ENCODE measurements at places on chromosomes 12 and 14.
A peak's percentile ranks its signal among the peaks of the same experiment; 100 is the strongest.

- no peak for DNase-seq
- H3K36me3 ChIP-seq, result no peaks in the 10 kb centered on the region
- no peaks in the 10 kb centered on the region for H3K4me1 ChIP-seq
- no peak overlapping the region for H3K27ac ChIP-seq
Observed at GRCh38 chr12:65607401-65607841, 216.9 kb upstream of the HMGA2 start.

DNA sequence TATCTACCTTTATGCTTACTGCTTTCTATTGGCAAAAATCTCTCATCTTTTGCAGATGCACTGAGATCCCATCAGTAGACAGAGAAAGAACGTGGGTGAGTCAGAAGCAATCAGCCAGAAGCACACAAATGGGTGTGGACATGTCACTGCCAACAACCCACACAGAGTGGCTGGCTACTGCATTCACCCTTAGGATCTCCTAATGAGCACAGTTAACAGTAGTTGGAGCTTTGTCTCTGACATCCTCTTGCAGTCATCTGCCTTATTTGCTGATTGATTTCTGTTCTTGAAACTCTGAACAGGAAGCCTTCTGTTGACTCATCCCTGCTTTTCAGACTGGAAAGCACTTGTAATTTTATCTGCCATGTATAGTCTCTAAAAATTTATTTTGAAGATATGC, 117.2 kb downstream of the RGS6 start:
- H3K36me3 ChIP-seq, result no peaks in the 10 kb centered on the region
- no peak for DNase-seq
- no peaks in the 10 kb centered on the region for H3K4me1 ChIP-seq
- H3K27me3 ChIP-seq, result peaks cover 4% of the 10 kb centered on the region
- no peak overlapping the region for H3K27ac ChIP-seq

DNA sequence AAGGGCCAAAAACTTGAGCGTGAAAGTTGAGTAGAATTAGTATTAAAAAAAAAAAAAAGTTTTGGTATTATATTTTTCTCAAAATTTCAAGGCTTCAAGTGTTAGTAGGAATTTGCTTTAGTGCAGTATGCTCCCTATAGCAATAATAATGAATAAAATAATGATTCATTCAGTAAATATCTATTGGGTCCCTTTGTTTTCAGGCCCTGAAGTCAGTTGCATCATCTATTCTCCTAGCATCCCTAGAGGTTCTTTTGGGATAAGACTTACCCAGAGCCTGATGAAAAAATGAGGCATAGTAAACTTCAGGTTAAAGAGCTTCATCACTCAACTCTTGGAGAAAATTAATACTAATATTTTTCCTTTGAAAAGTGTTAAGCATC, 1.1 kb downstream of the KMT5A start:
- peak overlapping the region; percentile 83 for H3K4me3 ChIP-seq
- no peaks in the 10 kb centered on the region for H3K36me3 ChIP-seq
- peak overlapping the region; percentile 76 for H3K27ac ChIP-seq

DNA sequence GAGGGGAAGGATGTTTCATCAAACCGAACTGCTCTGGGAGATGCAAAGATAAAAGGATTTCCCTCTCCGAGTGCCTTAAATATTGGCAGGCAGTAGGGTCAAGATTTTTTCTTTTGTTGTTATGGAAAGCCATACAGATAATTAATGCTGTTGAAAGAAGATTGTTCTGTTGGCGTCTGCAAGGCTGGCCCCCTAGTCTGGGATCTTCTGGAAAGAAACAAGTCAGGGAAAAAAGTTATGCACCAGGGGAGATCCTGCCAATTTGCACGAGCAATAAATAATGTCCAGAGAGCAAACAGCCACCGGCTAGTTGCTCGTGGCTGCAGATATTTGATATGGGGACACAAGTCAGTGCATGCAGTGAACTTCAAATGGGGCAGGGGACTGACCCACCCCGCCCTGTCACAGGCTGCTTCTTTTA, 202.1 kb upstream of the MYL2 start:
- DNase-seq, result no peak
- no peaks in the 10 kb centered on the region for H3K27me3 ChIP-seq
- H3K27ac ChIP-seq, result no peak overlapping the region
- H3K4me1 ChIP-seq, result no peaks in the 10 kb centered on the region
- H3K36me3 ChIP-seq, result no peaks in the 10 kb centered on the region

DNA sequence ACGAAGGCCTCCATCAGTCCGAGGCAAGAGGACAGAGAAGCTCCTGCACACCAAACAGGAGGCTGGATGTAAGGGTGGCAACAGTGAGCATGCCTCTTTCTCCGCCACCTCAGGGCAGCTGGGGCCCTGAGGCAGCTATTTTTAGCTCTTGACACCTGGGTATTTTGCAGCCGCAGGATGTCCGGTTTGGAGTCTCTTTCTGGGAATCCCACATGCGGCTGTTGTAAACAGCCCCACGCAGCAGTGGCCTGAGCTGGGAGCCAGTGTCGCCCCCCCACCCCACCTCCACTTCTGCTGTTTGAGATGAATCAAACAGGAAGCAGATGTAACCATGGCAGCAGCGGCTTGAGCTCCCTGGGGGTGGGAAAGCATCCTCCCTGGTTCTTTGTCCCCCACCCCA, 11.7 kb downstream of the HDAC7 start:
- DNase-seq, result no peak
- H3K36me3 ChIP-seq, result no peaks in the 10 kb centered on the region
- H3K4me3 ChIP-seq, result no peak overlapping the region

DNA sequence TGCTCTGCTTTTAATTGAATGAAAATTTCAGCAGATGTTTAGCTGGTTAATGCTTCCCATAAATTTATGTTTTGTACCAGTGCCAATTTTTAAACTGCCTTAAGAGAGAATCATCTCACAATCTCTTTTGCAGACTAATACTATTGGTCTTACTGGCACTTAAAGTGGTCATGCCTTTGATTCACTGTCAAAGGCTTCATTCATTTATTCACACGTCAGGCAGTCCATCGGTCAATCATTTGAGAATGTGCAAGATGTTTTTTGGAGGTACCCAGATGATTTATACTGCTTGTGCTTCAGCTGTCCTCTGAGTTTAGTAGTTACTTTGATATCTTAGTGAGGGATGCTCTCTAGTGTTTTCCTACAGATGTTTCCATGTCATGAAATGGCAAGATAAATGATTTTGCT, 83.4 kb downstream of the NAV3 start:
- H3K4me3 ChIP-seq, result no peak overlapping the region
- H3K36me3 ChIP-seq, result no peaks in the 10 kb centered on the region
- no peaks in the 10 kb centered on the region for H3K4me1 ChIP-seq
- no peak for DNase-seq

GRCh38 chr14:75522224-75522982, at the start of gene BATF:
Gene BATF (plus strand): TSS chr14:75522469. CDS start chr14:75522683, 214 bp downstream.
- DNase-seq, result peak; percentile 28
- no peaks in the 10 kb centered on the region for H3K36me3 ChIP-seq
- H3K4me1 ChIP-seq, result no peaks in the 10 kb centered on the region
- H3K27ac ChIP-seq, result no peak within 1 kb of the TSS

GRCh38 chr12:8088574-8088973, 6.5 kb downstream of the NECAP1 start:
- peaks cover 14% of the 10 kb centered on the region for H3K36me3 ChIP-seq
- DNase-seq, result no peak
- H3K4me1 ChIP-seq, result no peaks in the 10 kb centered on the region
- H3K27me3 ChIP-seq, result no peaks in the 10 kb centered on the region
- H3K4me3 ChIP-seq, result no peak overlapping the region

GRCh38 chr12:6921996-6922946, 5.5 kb upstream of the ATN1 start:
- H3K27me3 ChIP-seq, result no peaks in the 10 kb centered on the region
- no peak for DNase-seq
- H3K4me1 ChIP-seq, result peaks cover 3% of the 10 kb centered on the region
- H3K27ac ChIP-seq, result no peak overlapping the region
- H3K4me3 ChIP-seq, result no peak overlapping the region

- H3K27me3 ChIP-seq, result no peaks in the 10 kb centered on the region
- H3K4me3 ChIP-seq, result no peak overlapping the region
- no peak overlapping the region for H3K27ac ChIP-seq
Observed at GRCh38 chr14:68734231-68734732, 58.6 kb downstream of the ZFP36L1 start.

GRCh38 chr12:131550121-131550520, 160.8 kb upstream of the SFSWAP start:
- no peaks in the 10 kb centered on the region for H3K27me3 ChIP-seq
- no peaks in the 10 kb centered on the region for H3K4me1 ChIP-seq
- no peaks in the 10 kb centered on the region for H3K36me3 ChIP-seq
- DNase-seq, result no peak
- H3K4me3 ChIP-seq, result no peak overlapping the region

GRCh38 chr12:89988188-89988915, 279.7 kb upstream of the ATP2B1 start:
- no peaks in the 10 kb centered on the region for H3K36me3 ChIP-seq
- no peaks in the 10 kb centered on the region for H3K27me3 ChIP-seq
- no peak for DNase-seq
- H3K27ac ChIP-seq, result no peak overlapping the region

- H3K27ac ChIP-seq, result no peak overlapping the region
- no peak overlapping the region for H3K4me3 ChIP-seq
- no peak for DNase-seq
- no peaks in the 10 kb centered on the region for H3K27me3 ChIP-seq
- peaks cover 45% of the 10 kb centered on the region for H3K4me1 ChIP-seq
Observed at GRCh38 chr14:91373591-91374254, 43.9 kb downstream of the CCDC88C start.

DNA sequence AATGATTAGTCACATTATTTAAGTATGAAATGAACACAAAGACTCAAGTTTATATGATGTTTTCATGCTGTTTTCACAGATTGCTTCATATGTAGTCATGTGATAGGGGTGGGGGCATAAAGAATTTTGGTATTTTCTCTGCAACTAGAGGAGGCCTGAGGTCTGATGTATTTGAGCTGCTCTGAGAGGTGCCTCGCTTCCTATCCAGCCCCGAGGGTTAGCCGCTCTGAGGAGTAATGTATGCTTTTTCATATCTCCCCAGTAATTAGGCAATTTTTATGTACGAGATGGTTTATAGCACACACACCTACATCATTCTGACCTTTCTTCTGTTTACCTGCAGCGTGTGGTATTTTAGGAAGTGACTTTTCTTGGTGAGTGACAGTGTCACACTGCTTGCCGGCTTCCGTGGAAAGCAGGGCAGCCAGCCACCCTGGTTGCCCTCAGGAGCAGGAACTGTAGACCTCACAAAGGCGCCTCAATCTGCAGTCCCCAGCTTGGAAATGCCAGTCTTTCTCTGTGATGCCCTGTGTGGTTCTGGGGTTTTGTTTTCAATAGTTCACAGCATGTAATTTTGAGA, 106.4 kb downstream of the VRK1 start:
- H3K36me3 ChIP-seq, result no peaks in the 10 kb centered on the region
- no peak overlapping the region for H3K27ac ChIP-seq
- H3K4me3 ChIP-seq, result no peak overlapping the region
- H3K27me3 ChIP-seq, result no peaks in the 10 kb centered on the region
- no peak for DNase-seq
- H3K4me1 ChIP-seq, result no peaks in the 10 kb centered on the region

DNA sequence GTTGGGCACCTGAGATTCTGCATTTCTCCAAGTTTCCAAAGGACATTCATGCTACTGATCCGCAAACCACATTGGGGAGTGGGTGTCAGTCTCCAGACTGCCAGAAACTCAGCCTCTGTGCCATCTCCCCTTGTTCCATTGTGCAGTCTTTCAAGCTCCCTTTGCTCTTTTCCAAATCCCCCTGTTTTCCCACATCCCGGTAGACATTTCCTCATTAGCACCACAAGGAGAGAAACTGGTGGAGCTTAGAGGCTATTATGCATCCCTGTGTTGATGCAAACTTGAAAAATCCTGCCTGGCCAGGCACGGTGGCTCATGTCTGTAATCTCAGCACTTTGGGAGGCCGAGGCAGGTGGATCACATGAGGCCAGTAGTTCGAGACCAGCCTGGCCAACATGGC, 10.7 kb downstream of the CCDC63 start:
- no peaks in the 10 kb centered on the region for H3K36me3 ChIP-seq
- no peaks in the 10 kb centered on the region for H3K4me1 ChIP-seq
- H3K27ac ChIP-seq, result no peak overlapping the region

DNA sequence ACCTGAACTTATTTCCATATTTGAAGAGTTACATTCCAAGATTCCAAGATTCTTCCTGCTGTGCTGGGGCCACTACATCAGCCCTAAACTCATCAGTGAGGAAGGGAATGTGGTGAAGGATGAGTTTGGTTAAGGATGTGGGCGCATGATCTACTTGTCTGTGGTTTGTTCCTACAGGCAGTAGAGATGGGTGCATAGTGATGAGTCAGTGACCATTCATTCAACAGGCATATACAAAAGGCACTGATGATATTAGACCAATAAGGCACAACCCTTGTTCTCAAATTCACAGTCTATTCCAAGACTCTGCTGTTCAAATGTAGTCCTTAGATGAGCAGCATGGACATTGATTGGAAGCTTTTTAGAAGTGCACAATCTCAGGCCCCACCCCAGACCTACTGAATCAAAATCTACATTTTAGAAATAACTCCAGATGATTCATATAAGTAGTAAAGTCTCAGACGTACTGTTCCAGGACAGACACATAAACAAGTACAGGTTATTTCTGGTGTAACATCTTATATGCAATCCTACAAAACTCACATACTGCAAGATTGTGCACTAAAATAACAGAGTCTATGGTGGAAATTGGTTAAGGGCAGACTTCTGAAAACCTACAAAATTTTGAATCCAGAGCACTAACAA, 47.7 kb upstream of the MAP3K9 start:
- H3K27me3 ChIP-seq, result no peaks in the 10 kb centered on the region
- no peaks in the 10 kb centered on the region for H3K4me1 ChIP-seq
- no peak overlapping the region for H3K4me3 ChIP-seq
- H3K36me3 ChIP-seq, result no peaks in the 10 kb centered on the region
- H3K27ac ChIP-seq, result no peak overlapping the region

GRCh38 chr12:12425616-12426015, 68.7 kb downstream of the BORCS5 start:
- no peak overlapping the region for H3K4me3 ChIP-seq
- no peak overlapping the region for H3K27ac ChIP-seq
- H3K4me1 ChIP-seq, result no peaks in the 10 kb centered on the region

GRCh38 chr14:93116676-93117200, 1.0 kb upstream of the ITPK1 start:
- H3K27ac ChIP-seq, result peak overlapping the region; percentile 89
- DNase-seq, result no peak
- peaks cover 7% of the 10 kb centered on the region for H3K4me1 ChIP-seq
- no peaks in the 10 kb centered on the region for H3K36me3 ChIP-seq

GRCh38 chr14:37620856-37621255, 25.4 kb downstream of the TTC6 start:
- H3K27ac ChIP-seq, result no peak overlapping the region
- H3K4me3 ChIP-seq, result no peak overlapping the region
- H3K4me1 ChIP-seq, result no peaks in the 10 kb centered on the region

DNA sequence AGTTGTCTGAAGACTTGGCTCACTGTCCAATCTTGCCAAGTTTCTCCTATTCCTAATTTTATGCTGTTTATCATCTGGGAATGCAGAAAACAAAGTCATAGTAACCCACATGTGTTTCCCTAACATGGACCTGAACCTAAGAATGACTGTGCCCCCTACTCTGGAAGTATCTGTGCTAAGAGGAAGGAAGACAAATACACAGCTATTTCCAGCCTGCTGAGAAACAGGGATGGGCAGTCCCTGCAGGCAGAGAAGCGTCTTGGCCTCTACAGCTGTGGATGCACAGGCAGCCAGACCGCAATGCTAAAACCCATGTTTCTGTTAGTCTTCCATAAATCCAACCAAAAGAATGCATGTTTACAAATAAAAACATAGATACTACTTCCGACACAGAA, 56.2 kb downstream of the DUSP16 start:
- H3K27ac ChIP-seq, result peak overlapping the region; percentile 33
- DNase-seq, result no peak
- H3K4me1 ChIP-seq, result peaks cover 11% of the 10 kb centered on the region

- H3K27me3 ChIP-seq, result no peaks in the 10 kb centered on the region
- H3K27ac ChIP-seq, result peak overlapping the region; percentile 99
- H3K4me3 ChIP-seq, result peak overlapping the region; percentile 88
- peaks cover 36% of the 10 kb centered on the region for H3K4me1 ChIP-seq
- no peaks in the 10 kb centered on the region for H3K36me3 ChIP-seq
Observed at GRCh38 chr14:64502456-64502855, 1.2 kb downstream of the ZBTB25 start.
